ENCODE measurements at places on chromosomes 7 and 10. TPM values are rescaled to one million over a fixed set of nuclear protein-coding genes. Genes with fewer than 3 reads are reported as not detected.
A peak's percentile ranks its signal among the peaks of the same experiment; 100 is the strongest.

The INMT gene
- total RNA-seq = not detected

GRCh38 chr7:87505122-87505521 is 29.6 kb upstream of the ABCB4 start:
- no peak for DNase-seq

GRCh38 chr10:78688230-78688900 is 380.4 kb upstream of the ZMIZ1 start:
- no peak for DNase-seq

GRCh38 chr10:69248117-69248730 is 28.1 kb downstream of the HKDC1 start:
- no peak for DNase-seq

DNA sequence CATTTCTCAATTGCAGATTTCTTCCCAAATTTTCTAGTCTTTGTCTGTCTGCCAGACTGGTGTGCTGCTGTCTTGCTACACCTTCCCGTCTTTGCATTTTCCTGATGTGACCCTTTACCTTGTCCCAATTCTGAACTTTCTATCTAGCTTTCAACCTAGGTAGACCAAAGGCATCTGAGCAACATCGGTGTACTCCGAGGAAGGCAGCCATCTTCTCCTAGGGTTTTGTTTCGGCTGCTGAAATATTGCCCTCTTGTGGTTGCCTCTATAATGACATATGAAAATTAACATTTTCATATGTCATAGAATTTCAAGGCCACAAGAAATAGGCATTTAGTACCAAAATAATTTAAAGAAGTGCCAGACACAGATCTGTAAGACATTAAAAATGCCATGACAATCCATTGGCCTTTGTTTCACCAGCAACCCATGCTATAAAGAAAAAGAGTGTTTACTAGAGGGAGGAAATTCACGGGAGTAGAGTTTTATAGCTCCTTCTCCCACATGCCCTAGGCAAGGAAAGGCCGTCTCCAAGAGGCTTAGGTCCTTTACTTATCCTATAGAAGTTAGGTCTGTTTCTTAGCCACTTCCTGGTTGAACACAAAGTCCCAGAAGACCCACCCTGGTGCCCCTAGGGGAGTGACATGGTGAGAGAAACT is 23.4 kb downstream of the OR9A2 start:
- DNase-seq = peak; percentile 37

The PNLIPRP2 gene
- total RNA-seq = not detected

The GPR15LG gene
- not detected for total RNA-seq

The CYP2E1 gene
- total RNA-seq = 1.6 TPM

The OR9A2 gene
- not detected for total RNA-seq

GRCh38 chr10:69494626-69495558 is 43.6 kb downstream of the TSPAN15 start:
- no peak for DNase-seq

DNA sequence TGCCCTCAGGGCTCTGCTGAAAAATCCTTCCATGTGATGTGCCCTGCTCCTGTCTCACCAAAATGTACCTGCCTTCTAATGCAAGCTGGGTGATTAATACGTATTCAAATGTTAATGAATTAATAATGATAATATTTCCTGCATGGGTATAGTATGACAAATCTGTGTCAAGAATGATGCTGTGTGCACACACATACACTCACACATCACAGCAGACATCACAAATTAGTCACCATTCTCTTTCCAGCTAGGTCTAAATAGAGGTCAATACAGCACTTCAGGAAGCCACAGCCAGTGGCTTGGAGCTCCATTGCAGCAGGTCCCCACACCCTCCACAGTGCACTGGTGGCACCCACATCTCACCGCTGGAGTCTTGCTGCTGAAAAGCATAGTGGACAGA is 681.2 kb upstream of the NRP1 start:
- DNase-seq = no peak

GRCh38 chr7:152108359-152108758 is 82.9 kb downstream of the GALNT11 start:
- DNase-seq = no peak

The SLIT1 gene
- not detected for total RNA-seq

The PPP1R17 gene
- not detected for total RNA-seq

The LRRC4 gene
- total RNA-seq = not detected

The WDFY4 gene
- total RNA-seq = not detected

- DNase-seq = no peak
These were observed 196.1 kb downstream of the ZEB1 start for GRCh38 chr10:31515116-31515515.

DNA sequence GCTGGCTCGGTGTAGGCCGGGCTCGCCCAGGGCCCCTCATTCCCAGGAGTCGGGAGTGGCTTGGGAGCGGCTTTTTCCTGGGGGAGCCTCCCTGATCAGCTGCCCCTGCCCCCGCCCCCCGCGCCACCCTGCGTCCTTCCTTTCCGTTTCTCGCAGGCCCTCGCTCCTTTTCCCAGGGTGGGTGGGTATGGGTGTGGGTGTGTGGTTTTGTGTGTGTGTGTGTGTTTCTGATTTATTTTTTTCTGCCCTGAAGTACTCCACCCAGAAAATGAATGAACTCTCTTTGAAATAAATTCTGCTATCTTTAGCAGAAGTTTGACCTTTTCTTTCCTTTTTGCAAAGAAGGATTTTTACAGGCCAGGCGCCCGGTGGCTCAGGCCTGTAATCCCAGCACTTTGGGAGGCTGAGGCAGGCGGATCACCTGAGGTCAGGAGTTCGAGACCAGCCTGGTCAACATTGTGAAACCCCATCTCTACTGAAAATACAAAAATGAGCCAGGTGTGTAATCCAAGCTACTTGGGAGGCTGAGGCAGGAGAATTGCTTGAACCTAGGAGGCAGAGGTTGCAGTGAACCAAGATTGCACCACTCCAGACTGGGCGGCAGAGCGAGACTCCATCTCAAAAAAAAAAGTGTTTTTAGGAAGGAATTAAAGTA is 30.0 kb upstream of the AP5Z1 start:
- peak; percentile 5 for DNase-seq

The MYPN gene
- total RNA-seq = 5.4 TPM

GRCh38 chr10:76435157-76435556 is 1003.7 kb downstream of the LRMDA start:
- DNase-seq = no peak

DNA sequence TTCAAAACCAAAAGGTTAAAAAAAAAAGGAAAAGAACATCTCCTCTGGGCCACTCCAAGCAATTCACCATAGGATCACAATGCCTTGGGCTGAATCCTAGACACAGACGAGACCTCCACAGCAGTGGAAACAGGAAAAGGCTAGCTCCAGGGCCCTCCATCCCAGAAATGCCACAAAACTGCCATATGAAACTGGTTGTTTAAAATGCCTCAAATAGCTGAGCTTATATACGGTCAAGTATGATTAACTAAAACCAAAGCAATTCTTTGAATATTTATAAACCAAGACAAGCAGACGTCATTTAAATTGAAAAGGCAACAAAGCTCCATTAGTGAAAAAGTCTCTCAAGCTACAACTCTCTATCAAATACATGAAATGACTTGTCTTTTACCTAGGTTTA is 63.1 kb downstream of the DOCK4 start:
- DNase-seq = no peak

DNA sequence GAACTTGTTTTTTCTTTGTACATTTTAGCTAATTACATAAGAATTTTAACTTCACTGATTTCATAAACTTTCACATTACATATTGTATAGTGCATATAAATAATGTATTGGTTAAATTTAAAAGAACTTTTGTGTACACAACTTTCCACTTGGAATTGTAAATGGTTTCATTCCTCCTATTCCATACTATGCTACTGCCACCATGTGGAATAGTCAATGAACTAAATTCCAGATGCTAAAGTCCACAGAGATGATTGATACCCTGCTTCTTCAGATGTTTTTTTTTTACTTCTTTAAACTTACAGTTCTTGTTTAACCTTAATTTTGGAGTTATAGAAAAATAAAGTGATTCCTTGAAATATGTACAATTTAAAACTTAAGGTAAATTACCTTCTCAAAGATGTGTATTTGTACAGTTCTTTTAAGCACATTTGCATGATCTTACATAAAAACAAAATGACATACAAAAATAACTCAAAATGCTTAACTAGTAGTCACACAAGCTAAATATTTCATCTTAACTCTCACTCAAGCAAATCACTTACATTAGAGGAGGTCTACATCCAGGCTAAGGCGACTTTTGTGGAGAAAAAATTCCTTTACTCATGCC is 247.6 kb upstream of the HGF start:
- DNase-seq = peak; percentile 45

GRCh38 chr7:5578495-5578894 is 154.9 kb upstream of the TNRC18 start:
- no peak for DNase-seq

The ZP3 gene
- total RNA-seq = 20.2 TPM

GRCh38 chr10:131110241-131110783 is 201.2 kb downstream of the TCERG1L start:
- no peak for DNase-seq

The SPDYE2 gene
- total RNA-seq = not detected

GRCh38 chr10:46234431-46235060 is 52.3 kb upstream of the ANTXRL start:
- DNase-seq = no peak

- no peak for DNase-seq
These were observed 6.8 kb upstream of the MSMB start for GRCh38 chr10:46052791-46053375.

- no peak for DNase-seq
These were observed 2.3 kb upstream of the PNPLA8 start for GRCh38 chr7:108528183-108528712.

- DNase-seq = peak; percentile 67
These were observed 2.5 kb upstream of the TMEM178B start for GRCh38 chr7:141071260-141071854.

DNA sequence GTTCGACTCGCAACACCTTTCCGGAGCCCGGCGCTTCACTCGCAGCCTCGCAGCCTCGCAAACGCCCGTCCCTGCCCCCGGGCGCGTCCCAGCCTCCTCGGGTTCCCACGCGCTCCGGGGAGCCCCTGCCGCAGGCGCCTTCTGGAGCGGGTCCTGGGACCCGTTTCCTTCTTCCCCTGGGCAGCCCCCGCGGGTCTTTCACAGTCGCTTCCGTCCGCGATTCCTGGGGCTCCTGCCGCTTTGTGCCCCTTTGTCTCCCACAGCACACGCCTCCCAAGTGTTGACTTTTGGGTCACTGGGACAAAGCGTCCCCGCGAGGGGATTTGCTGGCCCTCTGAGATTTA is 140.7 kb downstream of the DYNC2I1 start:
- no peak for DNase-seq

- DNase-seq = no peak
These were observed 16.6 kb downstream of the MNX1 start for GRCh38 chr7:156993925-156994235.

DNA sequence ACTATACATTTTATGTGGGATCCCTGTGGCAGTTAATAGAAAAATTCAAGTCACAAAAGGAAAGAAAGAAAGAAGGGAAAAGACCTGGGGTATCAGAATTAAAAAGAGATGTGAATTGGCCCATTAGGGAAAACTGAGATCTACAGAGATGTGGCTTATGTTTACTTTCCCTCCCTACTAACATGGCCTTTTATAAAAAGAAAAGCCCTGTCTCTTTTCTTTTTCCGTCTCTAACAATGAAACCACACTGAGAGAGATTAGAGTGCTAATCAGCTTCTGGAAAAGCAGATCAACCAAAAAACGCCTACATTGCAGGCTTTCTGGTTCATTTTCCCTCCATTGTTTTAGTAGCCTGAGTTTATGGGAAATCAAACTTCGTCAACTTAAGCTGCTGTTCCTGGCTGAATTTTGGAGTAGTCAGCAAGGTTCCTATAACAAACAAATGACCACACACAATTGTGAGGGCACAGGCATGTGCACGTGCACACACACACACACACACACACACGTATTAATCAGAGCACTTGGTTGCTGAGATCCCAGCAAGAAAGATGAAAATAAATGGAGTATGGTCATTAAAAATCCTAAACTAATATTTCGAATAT is 235.1 kb downstream of the SORCS1 start:
- no peak for DNase-seq

GRCh38 chr7:134992626-134993179 is 6.4 kb downstream of the AGBL3 start:
- no peak for DNase-seq

GRCh38 chr7:121431996-121432395 is 35.9 kb upstream of the FAM3C start:
- DNase-seq = no peak

- DNase-seq = no peak
These were observed 304.2 kb downstream of the RNLS start for GRCh38 chr10:88278912-88279311.

The HKDC1 gene
- 7.6 TPM for total RNA-seq

The VGF gene
- total RNA-seq = 15.4 TPM

GRCh38 chr7:142114207-142114606 is 2.7 kb downstream of the MGAM2 start:
- no peak for DNase-seq

DNA sequence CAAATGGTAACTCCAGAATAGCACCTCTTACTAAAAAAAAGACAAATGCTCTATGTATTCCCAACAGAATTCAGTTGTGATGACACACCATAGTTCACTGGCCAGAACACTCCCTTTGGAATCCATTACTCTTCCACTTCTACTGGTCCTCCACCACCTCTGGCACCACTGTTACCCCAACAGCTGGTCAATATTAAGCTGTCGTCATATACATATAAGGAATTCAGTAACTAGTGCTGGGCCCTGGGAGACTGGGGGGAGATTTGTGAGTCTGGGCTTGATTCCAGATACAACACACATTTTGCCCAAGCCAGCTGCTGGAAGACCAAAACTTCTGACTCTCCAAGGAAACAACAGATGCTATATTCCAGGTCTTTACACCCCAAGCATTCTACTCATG is 26.0 kb upstream of the ITGA8 start:
- no peak for DNase-seq

The ZKSCAN5 gene
- total RNA-seq = 12.7 TPM

The MICALL2 gene
- 3.7 TPM for total RNA-seq

DNA sequence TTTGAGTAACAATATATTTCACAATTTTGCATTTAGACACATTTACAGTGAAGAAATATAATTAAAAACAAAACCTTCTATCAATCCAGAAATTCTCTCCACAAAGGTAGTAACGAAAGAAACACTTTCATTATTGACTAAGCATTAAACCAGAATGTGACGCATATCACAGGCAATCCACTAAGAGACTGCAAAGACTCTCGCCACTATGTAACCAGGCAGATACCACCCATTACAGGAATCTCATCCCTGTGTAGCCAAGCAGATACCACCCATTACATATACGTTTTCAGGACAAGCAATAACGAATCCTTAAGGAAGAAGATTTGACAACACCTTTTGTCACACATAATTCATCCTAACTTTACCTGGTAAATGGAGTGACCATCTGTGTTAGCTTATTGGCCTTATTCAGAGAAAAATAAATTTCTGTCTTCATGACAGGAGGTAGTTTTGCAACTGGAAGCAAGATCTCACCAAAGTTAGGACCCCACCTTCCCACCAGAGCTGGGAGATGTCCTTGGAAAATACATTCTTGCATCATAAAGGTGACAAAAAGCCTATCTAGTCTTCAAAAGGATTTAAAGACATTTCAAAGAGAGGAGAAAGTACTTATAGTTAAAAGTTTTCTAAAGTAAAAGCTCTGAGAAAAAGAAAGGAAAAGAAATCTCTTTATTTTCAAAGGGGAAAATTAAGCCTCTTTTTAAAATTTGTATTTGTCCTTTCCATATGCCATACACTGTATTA is 30.8 kb downstream of the LRRC17 start:
- DNase-seq = no peak

All from NCI-H460 (cell line).